ENCODE measurements at places on chromosomes 12 and 14. TPM values are rescaled to one million over a fixed set of nuclear protein-coding genes. Genes with fewer than 3 reads are reported as not detected.

DNA sequence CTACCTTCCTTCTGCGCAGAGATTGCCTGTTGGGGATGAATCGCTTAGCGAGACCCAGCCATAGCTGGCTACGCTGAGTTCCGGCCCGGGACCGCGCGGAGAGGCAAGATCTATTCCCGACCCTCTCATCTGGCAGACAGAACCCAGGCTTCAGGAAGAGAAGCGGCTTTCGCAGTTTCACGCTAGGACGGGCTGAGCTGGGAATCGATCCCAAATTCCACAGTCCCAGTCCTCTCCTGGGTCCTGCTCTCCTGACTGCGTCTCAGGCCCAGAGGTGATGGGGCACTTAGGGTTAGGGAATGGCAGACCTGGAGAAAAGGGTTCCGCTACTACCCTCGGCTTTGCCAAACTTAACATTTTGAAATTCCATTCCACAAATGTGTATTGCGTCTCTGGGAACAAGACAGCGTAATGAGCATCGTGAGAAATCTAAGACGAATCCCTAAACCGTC is 2.8 kb downstream of the PTPN21 start:
- peak; percentile 60 for DNase-seq

DNA sequence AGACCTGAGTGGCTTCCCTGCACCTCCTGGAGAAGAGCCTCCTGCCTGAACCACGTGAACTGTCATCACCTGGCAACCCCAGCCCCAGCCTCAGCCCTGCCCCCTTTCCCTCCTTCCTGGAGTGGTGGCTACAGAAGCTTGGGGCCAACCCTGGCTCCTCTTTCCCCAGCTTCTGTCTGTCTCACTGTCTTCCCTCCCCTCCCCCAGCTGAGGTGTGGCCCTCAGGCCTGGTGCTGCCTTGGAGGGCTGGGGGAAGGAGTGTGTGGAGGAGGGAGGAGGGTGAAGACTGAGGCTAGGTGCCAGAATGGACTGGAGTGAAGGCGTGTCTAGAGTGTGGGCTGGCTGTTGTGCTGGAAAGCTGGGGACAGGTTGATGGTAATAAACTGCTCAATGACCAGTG is 9.7 kb downstream of the NFATC4 start:
- DNase-seq, result no peak

DNA sequence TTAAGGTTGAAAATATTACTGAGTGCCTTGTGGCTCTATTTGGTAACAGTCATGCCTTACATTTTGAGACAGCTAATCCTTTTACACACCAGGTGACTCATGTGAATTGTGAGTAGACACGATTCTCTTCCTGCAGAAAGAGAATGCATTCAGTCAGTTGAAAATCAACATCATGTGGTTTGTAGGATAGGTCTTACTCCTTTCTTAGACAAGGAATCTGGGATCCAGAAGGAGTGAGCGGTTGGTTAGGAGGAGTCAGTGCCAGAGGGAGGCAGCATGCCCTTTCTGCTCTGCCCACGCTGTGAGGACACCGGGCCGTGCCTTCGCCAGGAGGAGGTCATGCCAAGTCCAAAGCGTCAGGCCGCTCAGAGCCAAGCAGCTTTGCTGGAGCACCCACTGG is 47.6 kb downstream of the TRAF3 start:
- peak; percentile 85 for DNase-seq

The EIF2B1 gene
- total RNA-seq, result 23.9 TPM

DNA sequence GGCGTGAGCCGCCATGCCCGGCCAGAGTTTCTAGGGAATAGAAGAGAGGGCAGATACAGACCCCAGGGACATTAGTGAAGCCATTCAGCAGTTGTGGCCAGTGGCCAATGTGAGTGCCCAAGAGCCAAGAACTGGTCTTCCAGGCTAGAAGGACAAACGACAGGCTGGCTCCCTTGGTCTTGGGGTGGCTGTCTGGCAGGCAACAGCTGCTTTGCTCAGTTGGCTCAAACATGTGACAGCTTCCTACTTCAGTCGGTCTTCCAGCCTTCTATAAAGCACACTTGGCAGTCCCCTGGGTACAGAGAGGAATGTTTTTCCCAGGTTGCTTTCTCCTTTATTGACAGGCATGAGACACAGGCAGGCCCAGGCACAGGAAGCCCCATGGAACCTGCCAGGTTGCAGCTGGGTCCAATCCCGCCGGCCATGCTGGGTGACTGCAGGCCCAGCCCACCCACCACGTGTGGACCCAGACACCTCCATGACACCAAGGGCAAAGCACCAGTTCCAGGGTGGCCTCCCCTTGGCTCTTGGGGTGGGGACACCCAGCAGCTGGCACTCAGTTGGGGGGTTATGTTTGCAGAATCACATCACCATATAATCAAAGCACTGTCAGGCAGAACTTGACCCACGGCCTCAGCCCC is 15.4 kb downstream of the CHGA start:
- no peak for DNase-seq

DNA sequence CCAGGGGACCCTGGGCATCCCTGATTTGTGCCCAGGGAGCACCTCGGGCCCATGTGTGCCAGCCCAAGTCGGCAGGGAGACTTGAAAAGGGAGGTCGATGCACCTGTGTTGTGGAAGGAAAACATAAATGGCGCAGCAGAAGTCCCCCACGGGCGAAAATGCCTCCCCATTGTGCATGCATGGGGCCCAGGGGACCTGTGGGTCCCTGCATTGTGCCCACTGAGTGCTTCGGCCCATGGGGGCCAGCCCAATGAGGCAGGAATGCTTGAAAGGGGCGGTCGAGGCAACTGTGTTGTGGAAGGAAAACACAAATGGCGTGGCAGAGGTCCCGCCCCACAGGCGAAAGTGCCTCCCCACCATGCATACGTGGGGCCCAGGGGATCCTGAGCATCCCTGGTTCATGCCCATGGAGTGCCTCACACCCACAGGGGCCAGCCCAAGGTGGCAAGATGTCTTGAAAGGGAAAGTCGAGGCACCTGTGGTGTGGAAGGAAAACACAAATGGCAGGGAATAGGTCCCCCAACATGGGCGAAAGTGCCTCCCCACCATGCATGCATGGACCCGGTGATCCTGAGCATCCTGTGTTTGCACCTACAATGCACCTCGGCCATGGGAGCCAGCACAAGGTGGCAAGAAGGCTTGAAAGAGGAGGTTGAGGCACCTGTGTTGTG is 368.0 kb downstream of the ALG10 start:
- no peak for DNase-seq

DNA sequence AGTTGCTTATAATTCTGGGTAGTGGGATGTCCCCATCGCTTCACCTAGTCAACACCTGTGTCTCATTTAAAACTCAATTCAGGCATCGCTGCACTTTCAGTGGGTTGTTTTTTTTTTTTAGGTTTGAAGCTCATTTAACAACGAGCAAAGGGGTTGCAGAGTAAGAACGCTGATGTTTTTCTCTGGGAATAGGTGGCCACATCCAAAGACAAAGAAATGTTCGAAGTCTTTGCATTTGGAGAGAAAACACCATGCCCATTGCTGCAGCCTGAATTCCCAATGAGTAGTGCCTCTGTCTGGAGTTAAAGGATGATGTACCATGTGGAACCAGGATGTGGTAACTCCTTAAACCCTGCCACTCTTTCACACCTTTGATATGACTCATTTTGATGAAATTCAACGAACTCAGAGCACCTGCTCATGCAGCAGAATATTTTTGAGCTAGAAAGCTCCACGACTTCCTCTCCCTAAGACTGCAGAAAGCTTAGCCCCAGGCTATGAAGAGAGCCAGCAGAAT is 35.1 kb upstream of the BATF start:
- no peak for DNase-seq

DNA sequence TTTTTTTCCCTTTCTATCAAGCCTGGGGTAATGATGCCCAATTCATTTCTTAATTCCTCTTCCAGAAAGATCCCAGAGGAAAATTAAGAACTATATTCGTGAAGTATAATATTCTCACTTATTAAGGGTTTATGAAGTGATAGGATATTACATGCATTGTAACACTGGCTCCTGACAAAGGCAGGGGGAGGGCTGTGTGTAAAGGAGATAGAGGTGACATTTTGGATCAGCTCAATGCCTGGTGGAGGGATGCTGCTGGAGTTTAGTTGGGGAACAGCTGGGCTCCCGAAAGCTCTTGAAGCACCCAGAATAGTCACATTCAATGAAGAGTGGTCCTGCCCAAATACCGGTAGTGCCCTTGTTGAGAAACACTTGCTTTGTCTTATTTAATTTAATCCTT is 774 bp downstream of the SERPINA11 start:
- no peak for DNase-seq

The NGB gene
- total RNA-seq, result not detected

GRCh38 chr14:51682411-51682810 is 30.7 kb downstream of the FRMD6 start:
- DNase-seq, result no peak

DNA sequence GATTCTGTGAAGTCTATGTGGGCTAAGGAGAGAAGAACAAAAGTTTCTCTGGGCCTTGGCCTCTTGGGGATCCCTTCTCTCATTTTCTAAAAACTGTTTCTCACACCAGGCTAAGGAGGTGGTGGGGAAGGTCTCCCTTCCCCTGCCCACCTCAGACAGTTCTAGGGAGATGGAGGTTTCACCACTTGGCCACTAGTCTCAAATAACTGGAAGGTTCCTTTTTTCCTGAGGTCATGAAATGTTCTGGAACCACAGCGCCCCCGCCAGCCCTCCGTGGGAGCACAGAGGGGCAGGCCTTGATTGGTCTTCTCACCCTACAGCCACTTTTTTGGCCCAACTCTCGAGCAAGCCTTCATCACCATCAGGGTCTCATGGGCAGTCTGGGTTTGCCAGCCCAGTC is 12.6 kb downstream of the C12orf43 start:
- DNase-seq, result no peak

The ATL1 gene
- 0.48 TPM for total RNA-seq

The IRAK3 gene
- 1.7 TPM for total RNA-seq

DNA sequence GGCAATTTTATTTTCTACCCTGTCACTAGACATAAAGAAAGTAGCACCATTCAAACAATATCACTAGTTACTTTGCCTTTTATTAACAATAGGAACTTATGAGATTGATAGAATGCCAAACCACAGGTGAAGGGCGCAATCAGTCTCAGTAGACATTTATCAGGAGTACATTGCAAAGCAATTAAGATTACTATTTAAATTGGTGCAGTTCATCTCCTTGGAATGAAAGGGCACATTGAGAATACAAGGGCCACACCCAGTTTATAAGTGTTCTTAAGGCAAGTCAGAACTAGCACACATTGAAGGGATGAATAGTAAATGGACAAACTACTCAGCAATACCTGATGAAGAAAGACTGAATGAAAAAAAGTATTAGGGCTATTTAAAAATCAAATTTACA is 601.4 kb downstream of the C12orf50 start:
- no peak for DNase-seq

The TEX52 gene
- total RNA-seq, result not detected

DNA sequence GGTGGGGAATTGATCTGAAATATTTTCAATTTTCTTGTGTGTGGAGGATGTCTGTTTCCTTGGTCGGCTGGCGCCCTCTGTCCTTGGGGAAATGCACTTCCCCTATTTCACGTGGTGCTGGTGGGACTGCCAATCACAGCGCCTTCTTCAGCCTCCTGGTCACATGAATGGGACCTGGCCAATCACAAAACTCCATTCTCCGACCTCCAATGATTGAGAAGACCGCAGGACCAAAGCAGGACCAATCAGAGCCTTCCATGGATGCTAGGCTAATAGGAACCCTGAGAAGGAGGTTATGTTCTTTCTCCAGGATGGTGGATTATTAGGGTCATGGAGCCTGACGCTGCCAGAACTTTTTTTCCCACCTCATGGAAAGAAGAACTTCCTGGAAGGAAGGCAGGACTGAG is 188.7 kb downstream of the TTC8 start:
- DNase-seq, result no peak

DNA sequence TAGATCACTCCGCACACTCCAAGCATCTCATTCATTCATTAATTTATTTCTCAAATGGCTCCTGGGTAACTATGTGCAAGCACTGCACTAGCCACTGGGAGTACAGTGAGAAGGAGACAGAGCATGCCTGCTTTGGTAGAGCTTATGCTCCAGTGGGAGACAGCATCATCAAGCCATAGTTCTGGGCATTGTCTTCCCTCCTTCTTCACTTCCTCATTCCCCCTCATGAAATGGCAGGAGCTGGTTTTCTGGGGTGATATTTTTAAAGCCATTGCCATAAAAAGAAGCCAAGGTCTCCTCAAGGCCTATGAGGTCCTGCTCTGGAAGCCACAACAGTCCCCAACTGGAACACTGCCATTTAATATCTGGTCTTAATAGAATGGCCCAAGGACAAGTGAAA is 20.2 kb upstream of the RIC8B start:
- no peak for DNase-seq

DNA sequence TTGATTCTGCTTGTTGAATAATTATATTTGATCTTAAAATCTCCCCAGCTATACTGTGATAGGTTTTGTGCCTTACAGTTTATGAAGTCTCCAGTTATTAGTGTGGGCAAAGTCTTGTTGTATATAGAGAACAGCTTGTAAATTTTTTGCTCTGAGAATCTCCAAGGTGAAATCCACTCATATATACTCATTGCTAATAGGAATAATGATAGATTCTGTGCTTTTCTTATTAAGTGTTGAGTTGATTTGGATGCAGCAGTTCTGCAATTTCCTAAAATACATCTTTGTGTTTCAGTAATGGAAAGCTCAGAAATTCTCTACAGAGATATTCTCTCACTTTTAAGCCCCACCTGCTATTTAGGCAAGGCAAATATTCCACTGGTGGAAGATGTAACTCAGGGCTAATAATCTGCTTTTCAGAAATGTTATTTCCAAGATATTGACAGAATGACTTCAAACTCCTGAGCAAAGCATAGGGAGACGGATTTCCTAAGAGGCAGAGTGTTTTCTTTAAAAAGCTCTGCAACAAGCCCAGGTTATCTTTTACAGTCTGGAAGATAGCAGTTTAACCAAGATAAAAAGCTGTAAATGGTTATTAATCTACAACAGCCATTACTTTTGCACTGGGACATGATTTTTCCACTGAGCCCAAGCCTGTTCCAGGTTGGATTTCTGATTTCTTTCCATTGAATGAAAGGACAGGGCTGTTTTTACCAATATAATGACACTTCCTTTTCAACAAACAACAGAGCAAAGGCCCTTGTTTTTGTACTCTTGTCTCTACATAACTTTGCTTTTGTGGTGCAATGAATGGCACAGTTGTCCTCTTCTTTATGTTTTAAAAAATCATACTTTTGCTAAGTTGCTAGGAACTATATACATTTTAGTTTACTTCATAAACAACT is 239.9 kb upstream of the ATP2B1 start:
- no peak for DNase-seq

DNA sequence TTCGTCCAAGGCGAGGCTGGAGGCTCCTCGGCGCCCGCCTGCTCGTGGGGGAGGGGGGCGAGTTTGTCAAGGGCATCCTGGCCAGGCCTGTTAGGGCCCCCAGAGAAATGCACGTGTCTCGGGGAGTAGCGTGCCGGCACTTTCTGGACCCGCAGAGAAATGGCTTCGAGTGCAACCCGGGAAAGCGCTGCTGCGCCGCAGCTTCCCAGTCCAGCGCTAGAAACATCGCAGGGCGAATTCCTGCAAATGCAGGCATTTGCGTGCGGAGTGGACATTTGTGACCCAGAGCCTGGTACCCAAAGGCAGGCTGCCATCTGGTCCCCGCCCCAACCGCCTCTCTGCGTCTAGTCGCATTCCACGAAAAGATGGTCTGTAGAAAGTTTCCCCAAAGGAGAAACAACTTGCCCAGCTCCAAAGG is 756 bp downstream of the LGR5 start:
- no peak for DNase-seq
